DMS 273 treated with DMSO at 0.1 percent for 48 hours (cell line): ENCODE measurements at places on chromosomes 5 and 9.

GRCh38 chr5:139223481-139223880 is 25.3 kb upstream of the SIL1 start:
- DNase-seq, result no peak

DNA sequence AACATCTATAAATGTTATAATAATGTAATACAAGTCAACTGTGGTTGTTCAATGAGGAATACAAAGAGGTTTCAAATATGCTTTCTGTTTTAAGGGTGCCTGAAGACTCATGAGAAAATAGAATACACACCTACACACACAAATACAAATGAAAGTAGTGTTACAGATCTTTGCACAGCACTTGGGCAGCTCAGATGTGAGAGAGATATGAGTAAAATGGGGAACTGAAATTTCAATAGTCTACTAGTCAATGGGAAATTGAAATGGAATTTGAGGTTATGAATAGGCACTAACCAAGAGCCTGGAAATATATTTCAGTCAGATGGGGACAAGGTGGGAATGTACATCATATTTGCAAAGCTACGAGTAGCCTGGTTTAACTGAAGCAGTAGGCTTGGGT is 96.6 kb downstream of the ISL1 start:
- no peak for DNase-seq

- DNase-seq, result no peak
Observed at GRCh38 chr9:35864695-35865255, 5.4 kb downstream of the OR13J1 start.

DNA sequence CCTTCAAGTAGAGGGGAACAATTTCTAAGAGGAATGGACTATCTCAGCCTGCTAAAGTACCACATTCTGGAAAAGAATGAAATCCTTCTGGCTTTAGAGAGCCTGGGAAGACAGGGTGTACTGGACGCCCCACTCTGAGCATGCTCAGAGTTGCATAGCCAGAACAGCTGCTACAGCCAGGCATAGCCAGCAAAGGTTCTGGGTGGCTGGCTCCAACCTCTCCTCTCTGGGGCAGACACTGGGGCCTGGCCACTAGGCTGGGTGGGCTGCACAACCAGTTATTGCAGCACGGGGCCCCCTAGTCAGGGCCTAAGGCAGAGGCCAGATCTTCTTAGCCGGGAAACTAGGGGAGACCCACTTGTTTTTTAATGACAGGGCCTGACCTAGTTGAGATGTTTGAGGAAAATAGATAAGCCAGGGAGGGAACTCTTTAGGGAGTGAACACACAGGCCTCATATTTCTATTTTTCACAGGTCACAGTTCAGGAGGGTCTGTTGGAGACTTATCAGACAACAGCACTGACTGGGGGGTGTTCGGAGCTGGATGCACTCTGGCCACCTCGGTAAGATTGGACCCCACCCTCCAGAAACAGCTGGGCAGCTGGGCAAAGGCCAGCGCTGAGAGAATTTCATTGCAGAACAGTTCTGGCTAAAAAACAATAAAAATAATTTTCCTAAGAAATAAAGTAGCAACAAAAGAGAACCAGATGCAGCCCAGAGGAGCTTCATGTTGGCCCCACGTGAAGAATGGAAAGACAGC is 142.9 kb downstream of the LPAR1 start:
- DNase-seq, result no peak

DNA sequence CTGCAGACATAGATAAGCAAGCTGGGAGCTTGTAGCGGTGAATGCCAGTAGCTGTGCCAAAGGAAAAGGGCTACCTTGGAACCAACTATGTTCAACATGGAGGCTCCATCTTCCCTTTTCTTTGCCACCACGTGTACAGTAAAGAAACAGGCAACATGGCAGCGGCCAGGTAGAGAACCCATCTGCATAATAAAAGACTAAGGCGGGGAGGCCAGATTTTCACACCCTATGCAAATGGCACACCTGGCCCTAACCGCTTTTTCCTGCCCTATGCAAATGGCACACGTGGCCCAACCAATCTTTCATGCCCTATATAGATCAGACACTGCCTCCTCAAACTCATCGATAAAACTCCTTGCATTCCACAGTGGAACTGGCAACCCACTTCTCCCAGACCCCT is 477.5 kb upstream of the EDIL3 start:
- no peak for DNase-seq

DNA sequence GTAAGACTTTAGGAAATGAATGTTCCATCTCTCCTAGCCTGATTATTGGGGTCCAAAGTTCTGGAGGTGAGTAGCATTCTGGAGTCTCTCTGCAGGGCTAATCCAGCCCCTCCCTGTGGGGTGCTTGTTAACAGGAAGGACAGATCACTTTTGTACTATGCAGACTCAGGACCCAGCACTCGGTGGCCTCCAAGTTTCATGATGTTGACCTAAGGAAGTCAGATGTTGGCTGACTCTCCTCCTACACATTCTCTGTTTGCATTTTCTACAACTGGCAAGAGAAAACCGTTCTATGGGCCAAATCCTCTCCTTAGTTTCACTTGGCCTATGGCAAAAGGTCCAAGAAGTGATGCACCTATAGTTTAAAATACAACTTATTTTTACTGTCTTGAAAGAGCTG is 5.5 kb upstream of the PDE8B start:
- DNase-seq, result no peak

- no peak for DNase-seq
Observed at GRCh38 chr5:130424341-130424740, 520.1 kb downstream of the CHSY3 start.

GRCh38 chr5:119390404-119390803 is 34.6 kb downstream of the TNFAIP8 start:
- DNase-seq, result no peak

- DNase-seq, result no peak
Observed at GRCh38 chr9:135814421-135815095, 92.8 kb downstream of the CAMSAP1 start.

DNA sequence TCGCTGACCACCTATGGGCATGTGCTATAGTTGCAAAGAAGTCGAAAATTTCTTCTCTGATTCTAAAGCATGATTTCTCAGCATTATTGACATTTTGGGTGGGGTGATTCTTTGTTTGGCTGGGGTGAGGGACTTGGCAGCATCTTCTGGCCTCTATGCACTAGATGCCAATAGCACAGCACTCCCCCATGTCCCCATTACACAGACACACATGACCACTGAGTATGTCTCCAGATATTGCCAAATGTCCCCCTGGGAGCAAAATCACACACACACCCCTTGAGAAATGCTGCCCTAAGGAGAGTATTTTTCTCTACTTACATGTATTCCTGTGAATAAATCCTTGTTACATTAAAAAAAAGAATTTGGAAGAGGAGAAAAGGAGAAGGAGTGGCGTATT is 89.1 kb downstream of the PDZD2 start:
- DNase-seq, result no peak
